ENCODE measurements at places on chromosomes 3 and 15. TPM values are rescaled to one million over a fixed set of nuclear protein-coding genes. Genes with fewer than 3 reads are reported as not detected.

DNA sequence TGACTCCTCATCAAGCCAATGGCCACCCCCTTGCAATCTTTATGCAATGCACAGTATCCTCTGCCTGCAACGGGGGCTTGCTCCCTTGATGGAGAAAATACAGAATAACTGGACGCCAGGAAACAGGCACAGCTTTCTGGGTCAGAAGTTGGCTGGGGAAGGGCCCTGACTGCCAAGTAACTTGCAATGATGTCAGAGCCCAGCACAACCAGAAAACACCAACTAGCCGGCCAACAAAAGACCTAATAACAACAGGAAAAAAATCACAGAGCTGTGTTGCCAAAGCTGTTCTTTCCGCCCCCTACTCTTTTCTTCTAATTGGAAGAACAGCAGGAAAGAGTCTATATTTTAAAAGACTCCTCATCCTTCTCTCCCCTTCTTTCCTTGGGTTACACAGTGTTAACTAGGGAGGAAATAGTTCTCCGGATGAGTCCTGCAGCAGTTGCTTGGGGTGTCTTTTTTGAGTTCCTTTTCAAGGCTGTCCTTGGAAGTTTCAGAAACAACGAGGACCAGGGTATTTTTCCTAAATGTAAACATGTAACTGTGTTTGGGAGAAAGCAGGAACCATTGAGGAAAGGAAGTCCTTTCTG, 1.4 kb upstream of the SEMA6D start:
- H3K27ac ChIP-seq = no peak overlapping the region
- H3K4me1 ChIP-seq = no peaks in the 10 kb centered on the region
- no peak overlapping the region for H3K4me3 ChIP-seq
- no peak for ATAC-seq

DNA sequence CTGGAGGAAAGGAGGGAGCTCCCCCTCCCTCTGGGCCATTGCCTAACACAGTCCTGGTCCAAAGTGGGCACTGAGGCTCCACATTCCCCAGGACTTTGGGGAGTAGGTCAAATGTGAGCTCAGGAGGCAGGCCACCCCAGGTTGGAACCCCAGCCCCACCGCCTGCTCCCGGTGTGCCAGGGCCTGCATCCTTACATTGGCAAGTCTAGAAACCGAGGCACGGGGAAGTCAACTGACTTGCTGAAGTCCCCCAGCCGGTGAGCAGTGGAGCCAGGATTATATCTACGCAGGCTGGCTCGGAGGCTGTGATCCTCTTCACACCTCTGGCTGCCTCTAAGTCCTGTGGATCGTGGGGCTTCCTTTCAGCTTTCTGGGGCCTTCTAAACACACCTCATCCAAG, 48.7 kb downstream of the RHCG start:
- H3K27ac ChIP-seq = no peak overlapping the region
- no peak overlapping the region for H3K4me3 ChIP-seq
- H3K36me3 ChIP-seq = no peaks in the 10 kb centered on the region
- no peaks in the 10 kb centered on the region for H3K4me1 ChIP-seq
- ATAC-seq = no peak

DNA sequence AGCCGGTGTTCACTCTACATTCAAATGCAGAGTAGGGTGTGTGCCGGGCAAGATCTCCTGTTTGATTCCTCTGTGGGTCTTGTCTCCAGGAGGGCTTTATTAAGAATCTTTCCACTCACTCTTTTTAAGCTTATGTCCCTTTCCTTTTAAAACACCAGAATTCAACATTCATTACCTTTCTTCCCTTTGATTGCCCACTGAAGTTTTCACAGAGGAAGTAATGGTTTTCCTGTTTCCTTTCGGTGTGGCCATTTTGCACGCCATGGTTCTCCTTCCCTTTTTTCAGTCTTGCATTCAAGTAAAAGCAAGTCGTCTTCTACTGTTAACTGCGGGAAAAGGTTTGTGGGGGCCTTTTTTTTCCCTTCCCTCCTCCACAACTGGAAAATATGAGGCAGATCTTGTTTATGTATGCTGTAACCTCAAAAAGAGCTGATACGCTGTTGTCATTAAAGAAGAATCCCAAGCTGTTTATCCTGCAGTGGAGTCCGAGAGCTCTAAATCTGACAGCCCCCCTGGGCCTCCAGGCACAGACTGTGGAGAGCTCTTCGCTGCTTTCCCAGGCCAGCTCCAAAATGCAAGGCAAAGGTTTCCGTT, 40.5 kb downstream of the FILIP1L start:
- H3K4me1 ChIP-seq = peaks cover 37% of the 10 kb centered on the region
- ATAC-seq = peak; percentile 52
- no peaks in the 10 kb centered on the region for H3K36me3 ChIP-seq
- H3K27me3 ChIP-seq = no peaks in the 10 kb centered on the region

- no peak for ATAC-seq
- peaks cover 61% of the 10 kb centered on the region for H3K36me3 ChIP-seq
- H3K4me1 ChIP-seq = peaks cover 40% of the 10 kb centered on the region
- no peak overlapping the region for H3K4me3 ChIP-seq
- no peaks in the 10 kb centered on the region for H3K27me3 ChIP-seq
- no peak overlapping the region for H3K27ac ChIP-seq
Observed at GRCh38 chr3:73045391-73045790, 16.1 kb upstream of the EBLN2 start.

DNA sequence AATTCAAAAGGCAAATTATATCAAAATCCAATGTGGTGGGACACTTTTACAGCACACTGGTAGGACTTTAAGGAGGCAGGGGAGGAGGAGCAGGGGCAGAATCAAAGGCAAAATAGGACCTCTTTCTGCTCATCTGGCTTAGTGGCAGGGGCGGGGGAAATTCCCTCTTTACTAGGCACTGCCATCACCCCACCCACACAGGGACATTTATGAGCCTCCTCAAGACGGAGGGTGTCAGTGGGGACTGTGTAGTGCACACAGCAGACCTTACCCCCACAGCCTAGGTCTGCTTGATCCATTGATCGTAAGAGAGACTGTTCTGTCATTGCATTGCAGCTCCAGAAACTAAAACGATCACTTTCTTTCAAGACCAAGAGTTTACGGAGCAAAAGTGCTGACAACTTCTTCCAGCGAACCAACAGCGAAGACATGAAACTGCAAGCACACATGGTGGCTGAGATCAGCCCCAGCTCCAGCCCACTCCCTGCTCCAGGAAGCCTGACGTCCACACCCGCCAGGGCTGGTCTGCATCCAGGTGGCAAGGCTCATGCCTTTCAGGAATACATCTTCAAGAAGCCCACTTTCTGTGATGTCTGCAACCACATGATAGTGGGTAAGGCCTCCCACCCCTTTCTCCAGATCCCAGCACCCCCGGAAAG, 62.9 kb downstream of the STAC start:
- H3K4me3 ChIP-seq = no peak overlapping the region

SAMMSON gene
- not detected for total RNA-seq

- ATAC-seq = no peak
- H3K4me3 ChIP-seq = no peak overlapping the region
- peak overlapping the region; percentile 20 for H3K27ac ChIP-seq
- no peaks in the 10 kb centered on the region for H3K27me3 ChIP-seq
- H3K36me3 ChIP-seq = peaks cover 63% of the 10 kb centered on the region
Observed at GRCh38 chr15:49225572-49226281, 55.7 kb downstream of the GALK2 start.

GRCh38 chr3:50227390-50228183, 8.4 kb upstream of the GNAI2 start:
- peak overlapping the region; percentile 93 for H3K27ac ChIP-seq
- H3K4me3 ChIP-seq = peak overlapping the region; percentile 97
- peak; percentile 85 for ATAC-seq
- peaks cover 12% of the 10 kb centered on the region for H3K4me1 ChIP-seq
- H3K36me3 ChIP-seq = no peaks in the 10 kb centered on the region

GRCh38 chr3:13285007-13285567, 135.0 kb downstream of the NUP210 start:
- no peak for ATAC-seq
- peaks cover 46% of the 10 kb centered on the region for H3K27me3 ChIP-seq
- H3K27ac ChIP-seq = no peak overlapping the region

SLC38A3 gene
- total RNA-seq = not detected

DNA sequence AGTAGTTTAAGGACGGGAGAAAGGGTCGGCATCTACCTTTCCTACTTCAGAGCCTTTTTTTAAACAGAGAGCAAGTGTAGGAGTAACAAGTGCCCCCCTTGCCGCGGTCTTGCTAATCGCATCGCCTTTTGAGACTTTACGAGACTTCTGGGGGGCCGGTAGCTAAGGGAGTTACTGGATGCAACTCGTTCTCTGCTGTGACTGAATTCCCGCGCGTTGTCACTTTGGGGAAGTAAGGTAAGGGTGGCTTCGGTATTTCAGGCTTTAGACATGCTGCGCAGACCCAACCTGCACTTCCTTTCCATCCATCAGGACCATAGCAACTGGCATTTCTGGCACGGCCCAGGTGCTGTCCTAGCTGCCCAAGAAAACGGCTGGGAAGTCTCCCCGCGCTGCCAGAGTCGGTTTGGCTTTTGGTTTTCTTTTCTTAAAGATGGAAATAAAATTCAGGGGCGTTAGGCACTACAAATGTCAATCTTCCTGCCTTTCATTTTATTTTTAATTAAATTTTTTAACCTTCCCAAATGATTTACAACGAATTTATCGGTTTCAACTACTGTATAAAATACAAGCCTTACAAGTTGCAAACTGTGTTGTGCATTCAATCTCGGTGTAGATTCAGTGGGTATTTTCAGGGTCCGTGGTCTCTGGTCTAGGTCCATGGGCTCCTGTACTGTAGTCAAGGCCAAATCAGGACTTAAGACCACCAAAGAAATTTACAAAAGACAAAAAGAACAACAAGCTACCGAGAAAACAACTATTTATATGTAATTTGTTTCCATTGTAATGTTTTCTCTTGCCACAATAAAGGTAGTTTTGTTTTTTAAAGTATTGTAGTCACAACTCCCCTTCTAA, 3.5 kb downstream of the MECOM start:
- peaks cover 66% of the 10 kb centered on the region for H3K27me3 ChIP-seq
- H3K4me1 ChIP-seq = peaks cover 24% of the 10 kb centered on the region
- no peak for ATAC-seq
- peaks cover 10% of the 10 kb centered on the region for H3K36me3 ChIP-seq
- H3K27ac ChIP-seq = no peak overlapping the region
- peak overlapping the region; percentile 89 for H3K4me3 ChIP-seq

- no peaks in the 10 kb centered on the region for H3K36me3 ChIP-seq
- no peak overlapping the region for H3K4me3 ChIP-seq
- no peaks in the 10 kb centered on the region for H3K4me1 ChIP-seq
- H3K27me3 ChIP-seq = no peaks in the 10 kb centered on the region
Observed at GRCh38 chr3:105274536-105274935, 92.2 kb upstream of the ALCAM start.

DNA sequence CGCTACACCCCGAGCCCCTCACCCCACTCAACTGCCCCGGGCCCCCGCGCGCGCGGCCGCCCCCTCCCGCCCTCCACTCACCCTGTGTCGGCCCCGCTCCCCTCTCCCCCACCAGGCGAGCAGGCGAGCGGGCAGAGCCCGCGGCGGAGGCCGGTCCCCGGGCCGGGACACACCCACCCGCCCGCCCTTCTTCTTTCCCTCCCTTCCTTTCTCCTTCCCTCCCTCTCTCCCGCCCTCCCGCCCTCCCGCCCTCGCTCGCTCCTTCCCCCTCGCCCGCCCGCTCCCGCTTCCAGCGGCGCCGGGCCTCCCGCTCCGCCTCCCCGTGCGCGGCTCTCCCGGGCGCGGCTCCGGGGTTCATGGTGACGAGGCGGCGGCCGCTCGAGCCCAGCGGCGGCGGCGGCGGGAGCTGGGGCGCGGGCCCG, at the start of gene CTDSPL:
Gene CTDSPL (plus strand): TSS at position 261 of the 422 bp plus-strand sequence. CDS start 320 bp downstream, outside the sequence.
- H3K27me3 ChIP-seq = peaks cover 5% of the 10 kb centered on the region
- no peak within 1 kb of the TSS for H3K27ac ChIP-seq

DNA sequence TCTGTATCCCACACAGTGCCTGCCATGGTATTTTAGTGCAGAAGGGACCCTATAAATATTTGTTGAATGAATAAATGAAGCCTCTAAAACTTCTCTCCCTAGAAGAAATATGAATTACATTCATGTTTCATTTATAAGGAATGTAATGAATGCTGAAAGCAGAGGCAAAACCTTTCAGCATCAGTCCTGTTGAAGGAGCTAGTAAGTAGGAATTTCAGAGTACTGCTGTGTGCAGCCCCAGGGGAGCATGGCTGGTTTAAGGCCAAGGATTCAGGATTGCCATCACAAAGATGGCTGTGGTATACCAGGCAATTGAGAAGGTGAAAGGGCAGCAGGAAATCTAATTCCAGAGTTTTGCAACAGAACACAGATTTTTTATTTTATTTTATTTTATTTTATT, 1131.4 kb downstream of the IGSF11 start:
- no peak overlapping the region for H3K4me3 ChIP-seq
- H3K36me3 ChIP-seq = no peaks in the 10 kb centered on the region
- ATAC-seq = no peak
- no peaks in the 10 kb centered on the region for H3K27me3 ChIP-seq

- no peak overlapping the region for H3K4me3 ChIP-seq
- no peak for ATAC-seq
- no peak overlapping the region for H3K27ac ChIP-seq
- peaks cover 6% of the 10 kb centered on the region for H3K36me3 ChIP-seq
- peaks cover 52% of the 10 kb centered on the region for H3K4me1 ChIP-seq
Observed at GRCh38 chr15:85423256-85423655, 42.9 kb downstream of the AKAP13 start.

GRCh38 chr3:193938613-193939012, 197.3 kb upstream of the HES1 start:
- H3K27me3 ChIP-seq = peaks cover 22% of the 10 kb centered on the region
- no peaks in the 10 kb centered on the region for H3K36me3 ChIP-seq
- H3K4me3 ChIP-seq = no peak overlapping the region
- H3K27ac ChIP-seq = no peak overlapping the region
- H3K4me1 ChIP-seq = no peaks in the 10 kb centered on the region
- no peak for ATAC-seq

SAXO2 gene
- not detected for total RNA-seq

DNA sequence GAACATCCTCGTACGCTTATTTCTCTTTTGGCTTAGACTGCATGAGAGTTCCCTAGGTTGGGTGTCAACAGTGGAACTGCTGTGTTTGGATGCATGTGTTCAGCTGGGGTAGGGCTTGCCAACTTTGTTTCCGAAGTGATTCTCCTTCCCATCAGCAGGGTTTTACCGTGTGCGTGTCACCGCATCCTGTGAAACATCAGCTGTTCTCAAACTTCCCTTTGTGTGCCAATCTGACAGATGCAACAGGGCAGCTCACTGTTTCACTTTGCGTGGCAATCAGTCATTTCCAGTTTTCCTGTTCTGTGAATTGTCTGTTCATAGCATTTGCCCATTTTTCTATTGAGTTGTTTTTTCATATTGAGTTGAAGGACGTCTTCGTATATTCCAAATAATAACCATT, 218.8 kb downstream of the VPS13C start:
- peak; percentile 88 for ATAC-seq
- peak overlapping the region; percentile 87 for H3K27ac ChIP-seq
- peaks cover 36% of the 10 kb centered on the region for H3K27me3 ChIP-seq
- H3K4me3 ChIP-seq = peak overlapping the region; percentile 40
- H3K4me1 ChIP-seq = peaks cover 18% of the 10 kb centered on the region
- peaks cover 7% of the 10 kb centered on the region for H3K36me3 ChIP-seq

- no peak overlapping the region for H3K4me3 ChIP-seq
- H3K27me3 ChIP-seq = no peaks in the 10 kb centered on the region
- no peaks in the 10 kb centered on the region for H3K36me3 ChIP-seq
Observed at GRCh38 chr3:110779581-110779980, 292.0 kb upstream of the NECTIN3 start.
